Gastrocnemius medialis (tissue), 4 donors: ENCODE measurements at places on chromosomes 5 and 9. TPM values are rescaled to one million over a fixed set of nuclear protein-coding genes. Genes with fewer than 3 reads are reported as not detected.

DNA sequence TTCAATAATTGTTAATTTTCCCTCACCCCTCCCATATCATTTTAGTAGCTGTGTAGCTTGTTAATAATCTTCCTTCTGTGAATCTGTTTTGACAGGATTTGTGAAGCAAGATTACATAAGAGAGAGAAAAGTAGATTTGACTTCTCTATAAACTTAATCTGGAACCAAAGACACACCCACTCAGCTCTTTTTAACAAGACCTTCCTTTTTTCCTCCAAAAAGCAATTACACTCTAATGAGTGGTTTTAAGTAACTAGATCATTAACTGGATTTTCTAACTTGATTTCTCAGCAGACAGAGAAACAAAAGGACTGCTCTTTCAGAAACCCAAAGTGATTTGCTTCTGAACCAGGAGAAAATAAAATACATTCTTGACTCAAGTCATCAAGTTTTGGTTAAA is 21.9 kb downstream of the RFK start:
- H3K4me1 ChIP-seq: peaks cover 14% of the 10 kb centered on the region
- no peak for DNase-seq
- H3K36me3 ChIP-seq: no peaks in the 10 kb centered on the region
- no peak overlapping the region for H3K27ac ChIP-seq
- no peaks in the 10 kb centered on the region for H3K27me3 ChIP-seq

- H3K4me3 ChIP-seq: no peak overlapping the region
- no peaks in the 10 kb centered on the region for H3K36me3 ChIP-seq
- H3K4me1 ChIP-seq: no peaks in the 10 kb centered on the region
- no peaks in the 10 kb centered on the region for H3K27me3 ChIP-seq
These were observed 48.9 kb downstream of the YIPF5 start for GRCh38 chr5:144121577-144121976.

The HDAC3 gene
- total RNA-seq: 32.0 TPM

GRCh38 chr9:130239741-130240241 is 25.8 kb upstream of the HMCN2 start:
- no peak overlapping the region for H3K27ac ChIP-seq
- no peak for DNase-seq
- H3K4me1 ChIP-seq: no peaks in the 10 kb centered on the region
- H3K36me3 ChIP-seq: no peaks in the 10 kb centered on the region
- H3K27me3 ChIP-seq: no peaks in the 10 kb centered on the region

GRCh38 chr5:58649716-58650115 is 66.8 kb downstream of the RAB3C start:
- no peak overlapping the region for H3K4me3 ChIP-seq
- H3K4me1 ChIP-seq: no peaks in the 10 kb centered on the region
- no peak for DNase-seq
- H3K36me3 ChIP-seq: no peaks in the 10 kb centered on the region
- H3K27me3 ChIP-seq: no peaks in the 10 kb centered on the region
